ENCODE measurements at places on chromosomes 16 and 17.

GRCh38 chr16:11781773-11782172 is 15.3 kb downstream of the ZC3H7A start:
- peak; percentile 70 for DNase-seq

DNA sequence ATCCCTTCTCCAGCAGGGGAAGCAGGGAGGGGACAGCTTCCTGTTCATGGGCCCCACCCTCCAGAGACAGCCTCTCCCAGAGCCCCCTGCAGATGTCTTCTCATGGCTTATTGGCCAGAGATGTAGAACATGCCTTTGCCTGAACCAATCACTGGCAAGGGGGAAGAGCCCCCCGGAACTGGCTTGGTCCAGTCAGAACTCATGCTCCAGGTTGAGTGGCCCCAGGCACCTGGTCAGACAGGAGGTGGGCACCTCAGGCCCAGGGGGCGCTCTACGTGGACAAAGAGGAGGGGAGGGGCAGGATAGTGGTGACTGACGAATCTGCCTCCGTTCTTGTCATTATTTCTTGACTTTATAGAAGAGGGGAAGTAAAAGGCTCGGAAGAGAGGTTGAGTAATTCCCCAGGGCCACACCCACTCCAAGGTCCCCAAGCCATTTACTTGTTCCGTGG is 23.6 kb downstream of the RAB11FIP4 start:
- no peak for DNase-seq

GRCh38 chr16:82178352-82178751 is 8.3 kb upstream of the MPHOSPH6 start:
- no peak for DNase-seq

DNA sequence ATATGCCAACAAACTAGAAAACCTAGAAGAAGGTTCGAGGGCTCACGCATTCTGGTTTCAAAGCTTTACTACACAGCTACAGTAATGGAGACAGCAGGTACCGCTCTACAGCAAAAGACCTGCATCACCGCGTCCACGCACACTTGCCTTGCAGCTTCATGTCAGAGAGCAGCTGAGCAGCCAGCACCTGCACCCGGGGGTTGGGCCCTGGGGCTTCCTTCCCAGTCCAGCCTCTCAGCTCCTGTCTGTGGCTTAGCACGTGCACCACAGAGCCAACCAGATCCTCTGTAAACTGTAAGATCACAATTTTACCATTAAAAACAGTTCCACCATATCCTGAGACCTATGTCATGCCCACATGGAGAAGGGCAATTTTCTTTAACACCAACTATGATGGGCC is 15.3 kb downstream of the MEAK7 start:
- no peak for DNase-seq

DNA sequence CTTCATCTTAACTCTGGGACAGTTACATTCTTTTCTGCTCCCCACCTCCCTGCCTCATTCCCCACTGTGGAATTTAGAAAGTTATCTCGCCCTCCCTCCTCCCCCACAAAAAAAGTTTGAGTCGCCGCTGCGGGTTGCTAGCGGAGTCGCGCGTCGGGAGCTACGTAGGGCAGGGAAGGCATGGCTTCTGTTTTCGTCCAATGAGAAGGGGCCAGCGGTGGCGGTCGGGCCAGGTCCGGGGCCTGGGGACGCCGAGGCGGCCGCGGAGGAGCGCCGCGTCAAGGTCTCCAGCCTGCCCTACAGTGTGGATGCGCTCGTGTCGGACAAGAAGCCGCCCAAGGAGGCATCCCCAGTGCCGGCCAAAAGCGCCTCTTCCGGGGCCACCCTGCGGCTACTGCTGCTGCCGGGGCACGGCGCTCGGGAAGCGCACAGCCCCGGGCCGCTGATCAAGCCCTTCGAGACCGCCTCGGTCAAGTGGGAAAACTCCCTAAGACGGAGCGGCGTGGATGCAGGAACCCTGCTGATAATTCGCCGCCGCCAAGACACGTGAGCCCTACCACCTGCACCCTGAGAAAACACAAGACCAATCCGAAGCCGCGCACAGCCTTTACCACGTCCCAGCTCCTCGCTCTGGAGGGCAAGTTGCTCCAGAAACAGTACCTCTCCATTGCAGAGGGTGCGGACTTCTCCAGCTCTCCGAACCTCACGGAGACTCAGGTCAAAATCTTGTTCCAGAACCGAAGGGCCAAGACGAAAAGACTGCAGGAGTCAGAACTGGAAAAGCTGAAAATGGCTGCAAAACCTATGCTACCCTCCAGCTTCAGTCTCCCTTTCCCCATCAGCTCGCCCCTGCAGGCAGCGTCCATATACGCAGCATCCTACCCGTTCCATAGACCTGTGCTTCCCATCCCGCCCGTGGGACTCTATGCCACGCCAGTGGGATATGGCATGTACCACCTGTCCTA is 8.9 kb downstream of the OR4D1 start:
- DNase-seq: peak; percentile 18

DNA sequence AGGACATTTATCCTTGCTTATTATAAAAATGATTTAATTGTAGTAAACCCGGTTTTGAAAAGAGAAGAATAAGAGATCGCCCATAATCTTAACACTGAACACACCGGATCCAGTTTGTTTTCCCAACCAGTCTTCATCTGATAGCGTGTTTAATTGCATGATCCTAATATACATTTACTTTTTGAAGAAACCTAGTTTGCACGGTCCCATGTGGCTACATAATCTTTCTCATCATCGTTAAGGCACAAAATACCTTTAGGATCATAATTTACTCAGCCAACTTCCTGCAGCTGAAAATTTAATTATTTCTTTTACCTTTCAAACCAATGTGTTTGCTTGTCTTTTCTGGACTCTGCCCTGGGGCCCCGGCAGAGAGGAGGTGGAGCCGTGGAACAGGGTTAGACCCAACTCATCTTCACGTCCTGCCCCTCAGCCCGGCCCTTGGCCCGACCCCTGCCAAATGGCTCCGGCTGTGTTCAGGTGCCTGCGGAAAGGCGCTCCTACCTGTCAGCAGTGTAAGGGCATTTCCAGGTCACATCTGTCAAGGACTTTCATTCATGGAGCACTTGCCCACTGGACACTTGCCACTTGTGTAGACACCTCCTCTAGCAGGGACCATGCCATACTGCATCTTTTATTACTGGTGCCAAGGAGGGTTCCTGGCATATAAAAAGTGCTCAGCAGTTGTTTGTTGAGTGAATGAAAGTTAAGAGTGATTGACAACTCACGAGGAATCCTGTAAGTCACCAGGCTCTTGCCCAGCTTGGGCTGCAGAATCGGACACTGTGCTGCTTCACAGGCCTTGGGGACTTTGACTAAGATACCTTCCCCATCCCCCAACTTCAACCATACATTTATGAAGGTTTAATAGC is 28.6 kb downstream of the SMARCE1 start:
- DNase-seq: no peak

GRCh38 chr17:45342871-45343526 is 26.2 kb upstream of the MAP3K14 start:
- DNase-seq: no peak

- no peak for DNase-seq
Observed at GRCh38 chr17:45976755-45977505, 22.1 kb upstream of the STH start.

DNA sequence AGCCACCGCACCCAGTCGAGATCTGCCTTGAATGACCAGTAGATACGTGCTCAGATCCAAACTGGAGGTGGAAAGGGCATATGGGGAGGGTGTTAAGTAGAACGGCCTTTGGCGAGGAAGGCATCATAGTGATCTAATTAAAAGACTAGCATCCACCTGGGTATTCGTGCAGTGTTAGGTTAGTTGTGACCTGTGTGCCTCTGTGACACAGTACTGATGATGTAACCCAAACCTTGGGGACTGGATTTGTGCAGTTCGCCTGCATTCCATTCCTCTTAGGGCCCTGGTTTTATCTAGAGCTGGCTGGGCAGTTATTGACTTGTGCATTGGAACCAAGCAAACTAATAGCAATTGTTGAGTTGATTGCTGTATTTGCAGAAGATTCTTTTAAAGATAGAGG is 47.9 kb downstream of the SNX29 start:
- no peak for DNase-seq

GRCh38 chr16:50152807-50153595 is at the start of gene TENT4B:
TENT4B (plus strand) TSS chr16:50153306; CDS start chr16:50153622, 316 bp downstream.
- DNase-seq: peak; percentile 94

DNA sequence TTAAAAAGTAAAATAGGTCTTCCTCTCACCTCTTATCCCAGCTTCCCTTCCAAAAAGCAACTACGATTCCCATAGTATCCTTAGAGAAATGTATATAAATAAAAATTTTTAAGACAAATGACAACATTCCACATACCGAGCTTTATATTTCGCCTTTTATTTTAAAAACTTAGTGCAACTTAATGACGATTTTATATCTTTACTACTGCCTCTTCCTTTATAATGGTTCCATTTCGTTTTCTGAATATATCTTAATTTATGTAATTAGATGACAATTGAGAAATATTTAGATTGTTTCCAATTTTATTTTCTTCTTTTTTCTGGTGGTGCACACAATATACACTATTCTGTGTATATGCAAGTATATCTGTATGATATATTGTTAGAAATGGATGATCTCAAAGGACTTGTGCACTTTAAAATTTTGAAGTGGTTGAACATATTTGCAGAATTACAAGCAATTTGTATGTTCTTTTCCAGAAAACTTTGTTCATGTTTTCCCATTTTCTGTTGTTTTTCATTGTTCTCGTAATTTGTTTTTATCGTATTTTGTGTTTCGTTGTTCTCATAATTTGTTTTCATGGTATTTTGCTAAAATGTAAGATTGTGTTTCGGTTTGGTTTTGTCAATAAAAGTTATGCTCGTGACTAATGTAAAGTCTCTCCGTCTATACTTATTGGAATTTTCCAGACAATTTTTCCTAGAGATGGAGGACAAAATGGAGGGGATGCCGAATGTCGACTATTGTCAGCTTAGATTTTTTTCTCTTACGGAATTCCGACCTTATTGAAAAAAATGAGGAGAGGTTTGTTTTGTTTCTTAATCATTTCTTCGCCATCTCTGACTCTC is 20.4 kb upstream of the HOXB13 start:
- no peak for DNase-seq

Data from spinal cord (tissue), 10 donors.